Occipital lobe (tissue), 3 donors: ENCODE measurements at places on chromosomes 1 and 21. TPM values are rescaled to one million over a fixed set of nuclear protein-coding genes. Genes with fewer than 3 reads are reported as not detected.

DNA sequence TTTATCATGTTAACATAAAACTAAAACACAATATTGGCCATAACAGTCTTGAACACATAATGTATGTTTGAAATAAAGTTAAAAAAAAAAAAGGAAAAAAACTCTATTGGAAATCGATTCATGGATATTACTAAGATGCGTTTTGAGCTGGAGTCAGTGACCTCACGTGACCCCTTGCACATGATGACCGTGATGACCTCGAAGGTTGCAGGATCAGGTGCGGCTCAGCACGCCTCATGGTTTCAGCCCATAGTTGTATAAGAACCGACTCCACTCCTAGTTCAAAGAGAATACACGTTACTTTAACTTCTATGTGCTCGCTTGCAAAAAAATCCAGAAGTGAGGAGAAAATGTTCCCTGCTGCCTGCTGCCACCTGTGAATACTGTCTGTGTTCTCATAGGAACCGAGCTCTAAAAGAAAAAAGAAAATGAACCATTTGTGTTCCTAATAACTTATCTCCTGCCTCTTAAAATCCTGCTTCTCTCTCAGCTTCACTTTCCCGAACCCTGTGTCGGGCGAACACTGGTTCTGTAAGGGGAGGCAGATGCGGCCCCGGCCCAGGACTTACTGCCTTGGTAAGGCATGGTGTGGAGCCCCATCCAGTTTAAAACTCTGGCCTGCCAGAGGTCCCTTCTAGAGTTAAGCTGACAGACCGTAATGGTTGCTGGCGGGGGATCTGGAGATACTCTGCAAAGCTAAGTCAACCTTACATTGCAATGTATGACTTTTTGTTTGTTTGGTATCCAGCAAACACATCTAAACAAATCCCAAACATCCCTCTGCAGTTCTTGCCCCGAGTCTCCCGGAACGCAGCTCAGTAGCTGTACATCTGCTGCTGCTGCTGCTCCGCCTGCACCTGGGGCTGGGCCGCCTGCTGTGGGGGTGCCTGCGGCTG lies 33.8 kb upstream of the RIPK4 start:
- DNase-seq = no peak

GRCh38 chr1:54409156-54410142 lies 3.3 kb upstream of the SSBP3 start:
- DNase-seq = no peak

DNA sequence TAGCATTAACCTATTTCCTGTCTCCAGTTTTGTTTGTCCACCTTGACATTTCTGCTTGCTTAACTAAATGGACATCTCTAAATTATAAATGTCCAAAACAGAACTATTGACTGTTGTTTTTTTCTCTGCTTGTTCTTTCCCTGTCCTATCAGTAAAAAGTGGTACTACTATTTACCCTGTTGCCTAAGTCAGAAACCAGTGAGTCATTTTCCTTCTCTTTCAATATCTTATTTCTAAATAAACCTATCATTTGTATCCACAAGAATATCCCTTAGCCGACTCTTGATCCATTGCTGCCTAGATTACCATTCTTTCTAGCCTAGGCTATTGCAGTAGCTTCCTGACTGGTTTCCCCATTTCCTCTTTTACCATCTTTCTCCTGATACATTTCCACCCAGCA lies 22.5 kb downstream of the MIER1 start:
- no peak for DNase-seq

DNA sequence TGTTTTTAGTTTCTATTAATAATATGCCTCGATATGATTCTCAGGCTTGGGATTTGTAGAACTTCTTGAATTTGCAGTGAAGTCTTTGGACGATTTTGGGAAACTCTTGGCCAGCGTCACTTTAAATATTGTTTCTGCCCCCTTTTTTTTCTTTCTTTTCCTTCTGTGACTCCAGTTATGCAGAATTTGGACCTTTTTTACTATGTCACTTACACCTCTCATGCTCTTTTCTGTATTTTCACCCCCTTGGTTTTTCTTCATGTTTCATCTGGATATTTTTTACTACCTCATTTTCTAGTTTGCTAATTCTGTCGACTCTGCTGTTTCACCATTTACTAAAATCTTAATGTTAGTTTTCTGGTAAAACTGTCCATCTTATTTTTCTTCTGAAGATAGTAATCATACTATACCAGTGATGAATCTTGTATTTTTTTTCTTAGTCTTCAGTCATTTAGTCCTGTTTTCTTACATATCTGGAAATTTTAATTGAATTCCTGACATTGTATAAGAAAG lies 173.6 kb downstream of the DHRS3 start:
- no peak for DNase-seq

- no peak for DNase-seq
Measured at GRCh38 chr1:88186911-88187310, 497.2 kb upstream of the PKN2 start.

GRCh38 chr1:59315529-59316463 lies 18.9 kb downstream of the FGGY start:
- no peak for DNase-seq

DNA sequence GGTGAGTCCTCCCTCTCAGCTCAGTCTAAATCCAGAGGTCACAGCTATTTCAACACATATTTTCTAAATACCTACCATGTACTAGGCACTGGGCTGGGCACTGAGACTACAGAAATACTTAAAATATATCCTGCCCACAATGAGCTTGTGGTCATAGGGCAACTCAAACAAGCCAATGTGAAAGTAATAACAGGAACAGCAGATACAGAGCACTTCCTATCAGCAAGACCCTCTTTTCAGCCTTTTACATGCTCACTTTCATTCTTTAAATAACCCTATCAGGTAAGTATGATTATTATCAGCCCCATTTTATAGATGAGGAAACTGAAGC lies 71.9 kb downstream of the CD34 start:
- no peak for DNase-seq

DNA sequence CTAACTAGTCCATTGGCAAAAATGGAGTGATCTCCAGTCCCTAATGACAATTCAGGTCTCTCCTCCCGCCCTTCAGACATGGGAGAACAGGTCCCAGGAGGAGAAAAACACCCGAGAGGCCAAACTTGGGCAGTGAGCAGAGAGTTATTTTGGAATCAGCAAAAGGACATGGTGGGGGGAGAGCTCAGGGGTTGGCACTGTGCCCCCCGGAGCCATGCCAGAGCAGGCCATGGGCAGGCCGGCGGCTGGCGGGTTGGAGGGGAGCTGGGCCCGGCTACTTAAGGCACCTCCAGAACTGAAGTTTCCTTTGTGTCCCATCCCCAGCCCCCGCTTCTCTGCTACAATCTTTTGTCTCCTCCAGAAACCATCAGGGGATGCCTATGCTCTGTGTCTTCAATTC lies 7.1 kb downstream of the LGR6 start:
- DNase-seq = no peak

DNA sequence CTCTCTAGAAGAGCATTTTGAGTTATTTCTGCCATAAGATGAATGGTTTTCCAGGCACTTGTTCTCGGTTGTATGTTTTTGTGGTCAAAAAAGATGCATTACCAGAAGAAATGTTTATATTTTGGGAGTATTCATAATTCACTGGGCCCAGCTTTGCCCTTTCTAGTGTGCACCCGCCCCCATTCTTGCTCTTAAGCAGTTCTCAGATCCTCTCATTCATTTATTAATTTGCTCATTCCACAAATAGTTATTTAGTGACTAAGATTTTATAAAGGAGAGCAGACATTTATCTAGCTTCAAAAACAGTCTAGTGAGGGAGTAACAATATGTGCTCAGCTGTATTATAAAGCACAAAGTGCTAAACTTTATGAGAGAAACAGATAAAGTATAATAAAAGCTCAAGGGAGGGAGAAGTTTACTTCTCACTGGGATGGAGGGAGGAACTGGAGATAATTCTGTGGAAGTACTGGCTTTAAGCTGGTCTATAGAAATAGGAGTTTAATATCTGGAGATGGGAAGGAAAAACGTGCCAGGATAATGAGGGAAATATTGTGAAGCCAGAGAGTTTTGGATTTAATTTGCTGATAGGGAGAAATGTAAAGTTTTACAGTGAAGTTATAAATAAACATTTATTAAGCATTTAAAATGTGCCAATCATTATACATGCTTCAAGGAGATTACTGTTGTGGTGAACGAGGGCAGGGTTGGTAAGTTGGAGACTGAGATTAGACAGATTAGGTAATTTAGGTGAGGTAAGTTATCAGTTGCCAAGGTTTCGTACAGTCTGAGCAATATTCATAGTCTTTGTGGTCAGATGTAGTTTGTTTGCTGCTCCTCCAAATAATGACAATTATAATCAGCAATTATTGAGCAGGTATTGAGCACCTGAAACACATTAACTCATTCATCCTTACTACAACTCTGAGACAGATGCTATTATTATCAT lies 9.1 kb upstream of the MACF1 start:
- no peak for DNase-seq

DNA sequence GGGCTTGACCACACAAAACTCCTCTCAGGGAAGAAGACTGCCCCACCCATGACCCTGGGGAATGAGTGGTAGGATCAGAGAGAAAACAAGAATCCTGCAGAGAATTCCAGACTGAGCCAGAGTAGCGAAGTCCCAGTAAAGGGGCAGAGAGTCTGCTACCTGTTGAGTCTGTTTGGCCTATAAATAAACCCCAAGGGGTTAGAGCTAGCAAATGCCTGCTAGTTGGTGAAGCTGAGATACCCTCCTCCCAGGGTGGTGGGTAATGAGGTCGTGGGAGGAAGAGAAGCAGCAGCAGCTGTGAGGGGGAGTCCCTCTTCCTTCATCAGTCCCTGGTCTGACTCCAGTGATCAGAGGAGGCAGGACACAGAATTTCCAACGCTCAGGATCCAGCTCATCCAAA lies 2.5 kb downstream of the TRAF3IP3 start:
- DNase-seq = no peak

GRCh38 chr1:177008653-177009052 lies 155.9 kb downstream of the ASTN1 start:
- DNase-seq = no peak

DNA sequence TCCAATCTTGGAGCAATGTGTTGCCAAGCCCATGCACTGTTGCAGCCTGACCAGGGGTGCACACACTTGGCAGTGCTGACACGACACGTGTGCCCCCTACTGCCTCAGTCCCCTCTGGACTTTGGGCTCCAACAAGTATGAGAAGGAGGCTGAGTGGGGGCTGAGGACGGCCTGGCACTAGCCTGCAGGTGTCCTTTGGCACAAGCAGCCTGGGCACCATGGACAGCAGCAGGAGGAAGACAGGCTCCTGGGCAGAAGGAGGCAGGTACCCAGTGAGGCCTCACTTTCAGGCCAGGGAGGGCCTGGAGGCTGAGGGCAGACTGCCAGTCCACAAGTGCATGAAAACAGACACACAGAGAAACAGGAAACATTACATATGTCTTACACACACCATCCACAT lies 1702.9 kb upstream of the B3GALT2 start:
- DNase-seq = no peak

DNA sequence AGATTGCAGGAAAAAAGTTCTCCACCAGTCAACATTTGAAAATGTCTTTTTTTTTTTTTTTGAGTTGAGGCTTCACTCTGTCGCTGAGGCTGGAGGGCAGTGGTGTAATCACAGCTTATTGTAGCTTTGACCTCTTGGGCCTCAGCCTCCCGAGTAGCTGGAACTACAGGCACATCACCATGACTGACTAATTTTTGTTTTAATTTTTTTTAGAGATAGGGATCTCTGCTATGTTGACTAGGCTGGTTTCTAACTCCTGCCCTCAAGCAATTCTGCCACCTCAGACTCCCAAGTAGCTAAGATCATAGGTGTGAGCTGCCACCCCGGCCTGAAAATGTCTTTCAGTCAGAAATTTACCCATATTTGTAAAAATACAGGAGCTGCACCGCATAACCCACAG lies 30.6 kb upstream of the USP24 start:
- no peak for DNase-seq

DNA sequence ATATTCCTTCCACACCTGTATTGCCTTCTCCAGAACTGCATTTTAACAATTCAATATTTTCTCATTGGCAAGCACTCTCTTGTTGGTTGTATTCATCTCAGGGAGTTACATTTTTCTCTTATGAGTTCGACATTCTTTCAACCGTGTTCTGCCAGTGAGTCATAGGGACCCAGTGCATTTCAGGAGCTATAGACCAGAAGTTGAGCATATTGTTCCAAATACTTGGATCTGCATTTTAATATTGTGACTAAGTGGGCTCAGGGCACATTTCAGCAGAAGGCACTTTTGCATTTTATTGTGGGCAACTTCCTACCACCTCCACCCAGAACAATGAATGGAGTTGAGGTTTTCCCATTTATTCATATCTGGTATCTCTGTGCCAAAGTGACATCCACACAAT lies 132.8 kb downstream of the TNFSF18 start:
- no peak for DNase-seq

- DNase-seq = no peak
Measured at GRCh38 chr1:2494323-2494693, 18.2 kb downstream of the PLCH2 start.

- no peak for DNase-seq
Measured at GRCh38 chr1:93556291-93556690, 108.4 kb downstream of the FNBP1L start.

DNA sequence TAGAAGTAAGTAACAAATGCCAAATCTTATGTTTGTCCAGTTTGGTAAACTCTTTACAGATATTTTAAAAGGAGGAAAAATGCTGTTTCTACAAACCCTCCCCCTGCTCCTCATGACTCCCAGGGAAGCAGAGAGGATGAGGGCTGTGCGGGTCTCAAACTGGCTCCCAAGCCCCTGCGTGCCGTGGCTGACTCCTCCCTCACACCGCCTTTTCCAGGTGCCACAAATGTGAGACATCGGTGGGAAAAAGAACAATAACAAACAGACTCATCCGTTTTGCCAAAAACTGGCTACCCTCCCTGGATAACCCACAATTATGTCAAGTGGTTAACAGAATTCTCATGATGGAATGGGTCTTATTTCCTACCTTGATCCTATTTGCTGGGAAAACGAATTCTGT lies 594.6 kb downstream of the PTPRU start:
- no peak for DNase-seq

GRCh38 chr1:151286619-151287340 lies 4.7 kb downstream of the ZNF687 start:
- no peak for DNase-seq

- DNase-seq = no peak
Measured at GRCh38 chr1:6354659-6355317, 38.8 kb downstream of the ACOT7 start.

The MTARC1 gene
- 9.4 TPM for total RNA-seq

The MPL gene
- total RNA-seq = not detected

The FMO4 gene
- total RNA-seq = 1.9 TPM

The DAP3 gene
- 41.0 TPM for total RNA-seq

The UTS2 gene
- not detected for total RNA-seq

The GUCA2A gene
- not detected for total RNA-seq
